ENCODE measurements at places on chromosomes 6 and 20.

DNA sequence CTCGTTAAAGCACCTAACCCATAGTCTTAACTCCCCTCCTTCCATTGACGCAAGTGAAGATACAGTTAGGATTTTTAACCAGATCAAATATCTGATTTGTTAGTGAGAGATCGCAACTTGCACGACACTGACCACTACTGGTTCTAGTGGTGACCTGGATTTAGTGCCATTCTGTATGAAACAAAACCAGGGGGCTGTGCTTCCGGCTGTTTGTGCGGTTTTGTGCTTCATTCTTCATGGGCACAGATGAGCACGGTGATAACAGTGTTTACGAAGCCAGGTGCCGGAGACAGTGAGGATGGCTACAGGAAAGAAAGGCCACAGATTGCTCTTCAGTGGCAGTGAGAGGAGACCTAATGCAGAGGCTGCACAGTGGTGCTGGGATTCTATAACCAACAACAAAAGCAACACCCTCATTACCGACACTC is 75.5 kb downstream of the NOL4L start:
- DNase-seq: no peak

- no peak for DNase-seq
Observed at GRCh38 chr20:46558511-46558959, 8.1 kb upstream of the OCSTAMP start.

- DNase-seq: no peak
Observed at GRCh38 chr6:124567401-124567800, 394.8 kb upstream of the RNF217 start.

GRCh38 chr20:43590036-43590391 is 723 bp upstream of the IFT52 start:
- DNase-seq: no peak

DNA sequence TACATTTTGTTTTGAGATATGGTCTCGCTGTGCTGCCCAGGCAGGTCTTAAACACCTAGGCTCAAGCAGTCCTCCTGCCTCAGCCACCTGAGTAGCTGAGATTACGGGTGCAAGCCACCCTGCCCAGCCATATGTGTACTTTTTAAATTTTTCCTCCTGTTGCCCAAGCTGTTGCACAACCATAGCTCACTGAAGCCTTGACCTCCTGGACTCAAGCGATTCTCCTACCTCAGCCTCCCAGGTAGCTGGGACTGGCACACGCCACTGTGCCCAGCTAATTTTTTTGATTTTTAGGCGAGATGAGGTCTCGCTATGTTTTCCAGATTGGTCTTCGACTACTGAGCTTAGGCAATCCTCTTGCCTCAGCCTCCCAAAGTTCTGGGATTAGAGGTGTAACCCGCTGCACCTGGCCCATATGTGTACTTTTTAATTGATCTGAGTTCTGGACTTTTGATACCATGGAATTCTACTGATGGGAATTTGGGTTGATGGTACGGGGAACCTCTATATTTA is 44.9 kb downstream of the ITCH start:
- DNase-seq: no peak

- no peak for DNase-seq
Observed at GRCh38 chr20:33828967-33829560, 17.9 kb downstream of the CHMP4B start.

DNA sequence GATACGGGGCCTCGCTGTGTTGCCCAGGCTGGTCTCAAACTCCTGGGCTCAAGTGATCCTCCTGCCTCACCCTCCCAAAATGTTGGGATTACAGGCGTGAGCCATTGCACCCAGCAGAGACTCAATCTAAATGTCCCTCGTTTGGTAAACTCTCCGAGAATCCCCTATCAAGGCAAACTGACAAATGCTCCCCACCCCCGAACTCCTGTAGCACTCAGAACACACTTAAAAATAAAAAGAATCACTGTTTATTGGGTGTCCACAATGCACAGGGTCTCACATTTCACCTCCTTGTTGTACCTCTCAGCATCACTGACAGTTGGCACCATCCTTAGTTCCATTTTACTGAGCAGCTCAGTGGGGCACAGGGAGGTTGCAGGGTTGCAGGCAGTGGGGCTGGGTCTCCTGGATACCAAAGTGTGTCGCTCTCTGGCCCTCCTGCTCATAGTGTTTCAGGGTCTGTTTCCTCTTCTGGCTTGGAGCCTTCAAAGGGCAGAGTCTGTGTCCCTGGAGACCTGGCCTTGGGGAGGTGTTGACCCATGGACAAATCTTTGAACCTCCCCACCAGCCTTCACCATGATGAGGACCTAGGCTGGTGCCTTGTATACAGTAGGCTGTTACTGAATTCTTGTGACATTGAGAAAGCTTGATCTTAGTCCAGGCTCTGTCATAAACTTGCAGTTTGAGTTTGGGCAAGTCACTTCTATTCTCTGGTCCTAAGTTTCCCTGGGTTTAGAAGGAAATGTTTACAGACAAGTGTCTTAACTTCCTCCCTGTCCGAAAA is 8.5 kb upstream of the SRC start:
- no peak for DNase-seq

- no peak for DNase-seq
Observed at GRCh38 chr20:16106191-16106849, 466.9 kb downstream of the KIF16B start.

- DNase-seq: no peak
Observed at GRCh38 chr6:136525586-136526195, 24.5 kb downstream of the MAP7 start.

DNA sequence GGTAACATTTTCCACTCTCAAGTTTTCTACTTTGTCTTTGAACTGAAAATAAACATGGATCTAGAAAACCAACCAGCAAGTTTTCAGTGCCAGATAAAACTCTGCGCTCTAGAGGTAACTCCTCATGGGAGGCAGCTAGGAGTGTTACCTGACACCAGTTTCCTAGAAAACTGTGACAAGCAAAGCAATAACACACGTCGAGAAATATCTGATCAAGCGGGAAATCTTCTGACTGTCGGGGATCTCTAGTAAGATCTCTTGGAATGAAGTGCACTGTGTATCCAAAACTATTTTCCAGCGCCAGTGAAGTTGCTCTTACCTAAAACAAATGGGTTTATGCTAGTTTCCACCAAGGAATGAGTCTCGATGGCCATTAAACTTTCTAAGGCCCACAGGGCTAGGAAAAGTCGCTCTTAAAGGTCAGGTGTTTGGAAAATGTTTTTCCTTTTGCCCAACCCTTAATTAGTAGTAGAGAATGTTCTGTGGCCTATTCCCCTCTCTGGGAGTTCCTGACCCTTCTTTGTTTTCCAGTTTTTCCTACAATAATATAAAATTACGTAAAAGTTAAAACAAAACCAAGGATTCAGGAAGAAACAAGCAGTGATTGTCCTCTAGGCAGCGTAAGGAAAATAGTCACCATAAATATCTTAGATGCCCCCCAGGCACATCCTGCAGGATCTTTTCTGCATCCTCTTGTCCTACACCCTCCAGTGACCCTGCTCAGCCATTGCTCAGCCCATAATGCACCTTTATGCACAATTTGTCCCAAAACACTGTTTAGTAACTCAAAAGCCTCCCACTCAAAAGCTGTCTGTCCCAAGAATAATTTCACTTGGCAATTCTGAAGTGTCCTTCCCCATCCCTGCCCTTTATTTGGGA is 137.7 kb upstream of the AKAP12 start:
- DNase-seq: no peak

DNA sequence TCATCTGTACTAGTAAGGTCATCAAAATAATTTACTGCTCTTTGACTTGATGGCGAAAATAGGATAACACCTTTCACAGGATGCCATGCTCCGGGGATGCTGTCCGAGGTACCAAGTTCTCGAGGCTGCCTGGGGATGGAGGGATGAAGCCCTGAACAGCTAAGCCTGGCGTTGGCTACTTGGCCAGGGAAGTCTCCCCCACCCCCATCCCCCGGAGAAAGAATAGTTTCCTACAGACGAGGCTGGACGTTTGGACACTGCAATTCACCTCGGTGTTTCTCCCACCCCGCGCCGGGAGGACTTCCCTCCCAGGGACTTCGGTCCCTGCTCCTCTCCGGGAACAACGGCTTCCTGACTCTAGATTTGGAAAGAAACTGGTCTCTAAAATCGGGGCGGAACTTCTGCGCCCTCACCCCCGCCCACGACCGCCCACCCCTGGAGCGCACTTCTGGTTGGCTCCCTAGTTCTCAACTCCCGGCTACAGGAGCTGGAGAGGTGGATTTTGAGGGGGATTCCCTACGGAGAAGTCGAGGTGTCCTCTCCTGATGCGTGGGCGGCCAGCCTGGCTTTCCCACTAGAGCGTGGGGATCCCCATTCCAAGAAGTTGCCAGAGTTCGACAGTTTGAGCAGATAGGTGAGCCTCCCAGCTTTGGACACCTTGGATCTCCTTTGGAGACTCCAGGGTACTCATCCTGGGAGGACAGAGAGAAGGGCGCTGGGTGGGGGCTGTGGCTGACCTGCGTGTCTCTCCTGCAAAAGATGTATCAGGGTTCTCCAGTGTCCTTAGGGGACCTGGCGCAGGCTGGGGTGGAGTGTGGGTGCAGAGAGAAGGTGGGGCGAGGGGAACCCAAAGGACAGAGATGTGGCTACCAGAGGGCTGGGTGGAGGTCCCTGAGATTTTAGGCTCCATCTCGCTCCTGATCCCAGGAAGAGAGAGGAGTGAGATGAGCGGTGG is 1.1 kb downstream of the PCSK2 start:
- DNase-seq: no peak

GRCh38 chr6:96907498-96907897 is 9.8 kb upstream of the NDUFAF4 start:
- DNase-seq: no peak

- no peak for DNase-seq
Observed at GRCh38 chr6:70164556-70164955, 138.3 kb downstream of the COL9A1 start.

- no peak for DNase-seq
Observed at GRCh38 chr6:113466526-113466925, 390.6 kb upstream of the MARCKS start.

GRCh38 chr6:116390581-116390980 is 19.8 kb downstream of the DSE start:
- no peak for DNase-seq

DNA sequence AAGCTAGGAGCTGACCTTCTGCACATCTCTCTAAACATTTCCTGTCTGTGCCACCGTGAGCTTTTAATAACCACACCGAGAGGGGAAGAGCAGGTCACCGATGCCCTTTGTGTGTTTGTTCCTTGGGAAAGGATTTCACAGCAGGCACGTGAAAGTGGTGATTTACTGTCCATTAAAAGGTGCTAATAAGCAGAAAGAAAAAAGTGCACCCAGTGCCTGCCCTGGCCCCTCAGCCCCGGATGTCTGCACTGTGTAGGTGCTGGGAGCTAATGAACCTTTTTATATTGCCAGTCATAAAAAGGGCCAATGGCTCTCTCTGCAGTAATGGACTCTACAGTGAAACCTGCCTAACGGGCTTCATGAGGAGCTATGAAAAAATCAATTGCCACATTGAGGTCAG is 312.6 kb downstream of the C6orf118 start:
- no peak for DNase-seq

- no peak for DNase-seq
Observed at GRCh38 chr6:22536122-22536521, 33.2 kb upstream of the HDGFL1 start.

DNA sequence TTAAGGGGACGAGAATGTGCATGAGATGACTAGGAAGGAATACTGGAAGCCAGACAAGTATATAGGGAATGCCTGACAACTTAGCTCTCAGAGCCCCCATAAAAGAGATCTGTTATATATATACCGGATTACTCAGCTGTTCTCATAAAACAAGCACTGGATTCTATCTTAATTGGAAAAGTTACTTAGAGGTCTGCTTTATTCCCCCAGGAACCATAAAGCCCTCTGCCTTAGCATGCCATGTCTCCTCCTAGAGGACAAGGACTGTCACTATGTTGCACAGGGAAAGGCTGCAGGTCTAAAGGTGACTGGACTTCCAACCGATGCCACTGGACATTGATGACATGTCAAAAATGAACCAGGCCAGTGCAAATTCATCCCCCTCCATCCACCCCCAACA is 6.4 kb downstream of the EXOC2 start:
- DNase-seq: no peak

GRCh38 chr20:45041464-45042337 is 59.2 kb downstream of the KCNS1 start:
- DNase-seq: peak; percentile 25

GRCh38 chr20:57871237-57871632 is 161.4 kb upstream of the PMEPA1 start:
- no peak for DNase-seq

DNA sequence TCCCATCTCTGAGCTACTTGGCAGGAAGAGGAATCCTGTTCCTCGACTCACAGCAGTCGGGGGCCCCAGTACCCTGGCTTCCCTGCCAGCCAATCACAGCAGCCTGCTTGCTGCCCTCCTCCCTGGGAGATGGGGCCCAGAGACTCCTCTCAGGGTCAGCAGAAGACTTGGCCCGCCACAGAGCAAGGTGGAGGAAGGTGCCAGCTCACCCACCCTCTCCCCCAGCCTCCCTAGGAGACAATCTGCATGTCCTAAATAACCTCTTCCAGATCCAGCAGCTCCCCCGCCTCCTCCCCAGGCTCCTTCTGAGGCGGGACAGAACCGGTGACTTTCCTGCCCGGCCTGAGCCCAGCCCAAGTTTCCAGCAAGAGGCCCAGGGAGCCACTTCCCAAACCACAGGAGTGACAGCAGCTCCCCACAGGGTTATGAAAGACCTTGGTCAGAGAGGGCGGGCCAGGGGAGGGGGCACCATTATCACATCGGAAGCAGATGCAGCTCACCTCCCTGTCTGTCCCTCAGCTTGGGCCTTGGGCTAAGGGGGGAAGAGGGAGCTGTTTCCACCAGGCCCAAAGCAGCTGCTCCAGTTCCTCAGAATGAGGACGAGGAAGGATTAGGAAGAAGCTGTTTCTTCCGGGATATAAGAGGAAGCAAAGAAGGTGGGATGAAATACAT is 2.3 kb downstream of the CCND3 start:
- no peak for DNase-seq

DNA sequence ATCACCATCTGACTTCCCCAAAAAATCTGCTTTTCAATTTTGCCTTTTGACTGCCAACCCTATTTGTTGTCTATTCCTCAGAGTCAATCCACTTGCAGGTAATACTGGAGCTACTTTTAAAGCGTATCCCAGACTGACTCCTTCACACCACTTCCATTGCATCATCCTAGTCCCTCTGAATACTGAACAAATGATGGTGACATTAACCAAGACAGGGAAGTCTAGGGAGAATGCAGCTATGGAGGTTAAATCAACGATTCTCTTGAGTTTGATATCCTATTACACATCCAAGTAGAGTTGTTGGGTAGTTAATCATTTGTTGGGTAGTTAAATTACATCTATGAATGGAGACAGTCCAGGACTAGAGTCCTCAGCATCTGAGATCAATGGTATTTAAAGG is 2.0 kb downstream of the OGFRL1 start:
- DNase-seq: no peak

All from iPS DF 6.9 (cell line).